ENCODE measurements at places on chromosomes 13 and 19. TPM values are rescaled to one million over a fixed set of nuclear protein-coding genes. Genes with fewer than 3 reads are reported as not detected.

DNA sequence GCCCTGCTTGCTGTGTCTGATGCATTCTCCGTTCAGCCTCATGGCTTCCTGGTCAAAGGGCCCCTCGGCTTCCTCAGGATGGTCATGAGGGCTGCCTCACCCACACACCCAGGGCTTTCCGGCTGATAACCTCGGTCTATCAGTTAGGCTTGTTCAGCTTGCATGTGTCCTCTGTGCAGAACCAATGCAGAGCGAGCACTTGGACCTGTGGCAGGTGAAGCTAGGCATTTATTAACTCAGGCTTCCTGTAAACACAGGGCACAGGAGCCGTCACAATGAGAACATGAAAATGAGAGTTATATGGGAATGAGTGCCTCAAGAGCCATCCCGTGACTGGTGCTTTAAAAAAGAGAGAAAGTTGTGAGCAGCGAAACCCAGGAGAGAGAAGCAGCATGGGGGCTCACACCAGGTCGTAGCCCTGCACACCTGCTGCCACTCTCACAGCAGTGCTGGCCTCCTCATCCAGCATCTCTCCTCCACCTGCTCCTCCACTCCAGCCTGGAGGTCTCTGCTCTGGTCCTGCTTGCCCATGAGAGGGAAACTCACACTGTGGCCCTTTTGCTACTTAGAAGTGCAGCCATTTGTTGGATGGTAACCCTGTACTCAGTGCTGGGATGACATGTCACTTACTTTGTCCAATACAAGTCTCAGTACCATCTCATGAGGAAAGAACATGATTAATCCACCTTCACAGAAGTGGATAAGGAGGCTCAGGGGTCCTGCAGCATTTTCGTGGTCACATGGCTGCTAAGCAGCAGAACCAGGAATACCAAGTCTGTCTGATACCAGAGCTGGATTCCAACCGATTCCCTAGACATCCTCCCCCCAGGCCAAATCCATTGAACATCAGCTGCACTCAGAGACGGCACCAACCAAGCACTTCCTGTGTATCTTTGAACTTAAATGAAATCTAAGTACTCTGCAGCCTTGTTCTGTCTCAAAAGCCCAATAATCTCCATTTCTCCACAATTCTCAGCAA is 50.5 kb upstream of the IRS2 start:
- no peaks in the 10 kb centered on the region for H3K4me1 ChIP-seq
- no peak overlapping the region for H3K4me3 ChIP-seq
- no peaks in the 10 kb centered on the region for H3K36me3 ChIP-seq
- no peak for DNase-seq

The C19orf67 gene
- total RNA-seq = not detected

DNA sequence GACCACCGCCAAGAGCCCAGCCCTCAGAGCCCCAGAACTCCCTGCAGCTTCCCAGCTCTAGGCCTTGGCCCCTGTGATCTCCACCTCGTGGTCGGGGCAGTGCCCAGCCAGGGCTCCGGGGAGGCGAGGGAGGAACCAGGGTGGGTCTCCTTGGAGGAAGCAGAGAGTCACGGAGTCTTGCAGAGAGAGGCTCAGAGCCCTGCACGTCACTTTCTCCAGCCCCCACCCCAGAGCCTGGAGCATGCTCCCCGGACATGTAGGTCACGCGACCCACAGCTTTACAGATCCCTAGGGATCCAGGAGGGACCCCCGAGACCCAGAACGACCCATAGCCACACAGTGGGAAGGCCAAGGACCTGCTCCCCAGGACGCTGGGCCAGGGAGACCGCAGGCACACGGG is 11.9 kb downstream of the GADD45B start:
- no peak overlapping the region for H3K4me3 ChIP-seq
- no peak overlapping the region for H3K27ac ChIP-seq
- H3K27me3 ChIP-seq = no peaks in the 10 kb centered on the region
- no peak for DNase-seq
- peaks cover 23% of the 10 kb centered on the region for H3K4me1 ChIP-seq

DNA sequence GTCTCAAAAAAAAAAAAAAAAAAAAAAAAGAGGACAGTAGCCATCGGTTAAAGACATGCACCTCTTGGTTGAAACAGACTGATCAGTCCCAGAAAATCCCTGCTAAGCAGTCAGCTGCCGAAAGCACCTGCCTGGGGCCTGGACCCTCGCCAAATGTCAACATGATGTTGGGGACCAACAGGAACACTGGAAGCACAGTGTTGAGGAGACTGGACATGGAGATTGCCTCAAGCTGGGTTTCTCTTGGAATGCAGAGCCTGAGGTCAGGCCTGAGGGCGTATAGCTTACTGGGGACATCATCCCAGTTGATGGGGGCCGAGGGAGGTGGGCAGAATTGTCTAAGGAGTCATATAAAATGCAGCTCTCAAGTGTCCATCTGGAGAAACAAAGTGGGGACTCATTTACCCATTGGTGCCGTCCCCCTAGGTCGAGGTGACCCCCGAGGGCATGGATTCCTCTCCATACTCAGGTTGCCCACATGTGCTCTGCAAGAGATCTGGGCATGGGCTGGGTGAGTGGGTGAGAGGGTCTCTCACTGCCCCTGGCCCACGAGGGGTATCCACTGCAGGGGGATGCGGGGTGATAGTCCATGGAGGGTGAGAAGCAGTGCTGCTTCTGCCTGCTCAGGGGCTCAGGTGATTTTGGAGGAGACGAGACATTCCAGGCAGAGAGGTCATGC is 164.5 kb downstream of the URI1 start:
- no peak overlapping the region for H3K4me3 ChIP-seq
- H3K27ac ChIP-seq = no peak overlapping the region
- no peaks in the 10 kb centered on the region for H3K27me3 ChIP-seq
- no peak for DNase-seq

The FAM216B gene
- total RNA-seq = not detected

- H3K27ac ChIP-seq = no peak overlapping the region
- H3K36me3 ChIP-seq = peaks cover 36% of the 10 kb centered on the region
- H3K4me3 ChIP-seq = no peak overlapping the region
- no peaks in the 10 kb centered on the region for H3K27me3 ChIP-seq
- H3K4me1 ChIP-seq = no peaks in the 10 kb centered on the region
- DNase-seq = no peak
Measured at GRCh38 chr19:10782795-10783194, 53.2 kb downstream of the TMED1 start.

GRCh38 chr19:2345076-2345475 is 15.0 kb upstream of the TMPRSS9 start:
- no peak overlapping the region for H3K27ac ChIP-seq
- H3K4me1 ChIP-seq = no peaks in the 10 kb centered on the region
- H3K4me3 ChIP-seq = no peak overlapping the region

- no peak within 1 kb of the TSS for H3K4me3 ChIP-seq
- no peaks in the 10 kb centered on the region for H3K36me3 ChIP-seq
- no peaks in the 10 kb centered on the region for H3K4me1 ChIP-seq
- DNase-seq = no peak
- H3K27me3 ChIP-seq = no peaks in the 10 kb centered on the region
Measured at GRCh38 chr19:41575998-41576397, at the start of gene CEACAM21. TSS of gene CEACAM21 (plus strand) at chr19:41576166. CDS start at chr19:41576275, 109 bp downstream.

The ZNF610 gene
- total RNA-seq = 3.2 TPM

DNA sequence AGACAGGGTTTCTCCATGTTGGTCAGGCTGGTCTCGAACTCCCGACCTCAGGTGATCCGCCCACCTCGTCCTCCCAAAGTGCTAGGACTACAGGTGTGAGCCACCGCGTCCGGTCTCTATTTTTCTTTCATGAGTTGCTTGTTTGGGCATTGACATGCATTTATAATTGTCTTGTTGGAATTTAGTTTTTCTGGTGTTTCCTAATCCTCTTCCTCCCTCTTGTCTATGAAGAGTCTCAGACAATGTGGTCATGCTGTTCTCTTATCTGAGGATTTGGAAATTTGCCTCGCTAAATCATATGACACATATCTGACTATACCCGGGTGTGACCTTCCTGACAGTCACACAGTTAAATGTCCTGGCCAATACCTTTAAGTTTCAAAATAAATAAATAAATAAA is 7.4 kb upstream of the CEACAM18 start:
- no peak overlapping the region for H3K27ac ChIP-seq
- DNase-seq = no peak
- no peaks in the 10 kb centered on the region for H3K4me1 ChIP-seq
- no peaks in the 10 kb centered on the region for H3K36me3 ChIP-seq
- H3K4me3 ChIP-seq = no peak overlapping the region
- H3K27me3 ChIP-seq = no peaks in the 10 kb centered on the region

GRCh38 chr13:30577401-30577852 is 40.3 kb upstream of the USPL1 start:
- no peaks in the 10 kb centered on the region for H3K27me3 ChIP-seq
- no peaks in the 10 kb centered on the region for H3K36me3 ChIP-seq
- H3K27ac ChIP-seq = no peak overlapping the region
- no peak overlapping the region for H3K4me3 ChIP-seq
- no peak for DNase-seq

The MBD3L3 gene
- not detected for total RNA-seq

The AP1M2 gene
- not detected for total RNA-seq

Measured in sigmoid colon (tissue), 7 donors.